ENCODE measurements at places on chromosomes 5 and 9.

DNA sequence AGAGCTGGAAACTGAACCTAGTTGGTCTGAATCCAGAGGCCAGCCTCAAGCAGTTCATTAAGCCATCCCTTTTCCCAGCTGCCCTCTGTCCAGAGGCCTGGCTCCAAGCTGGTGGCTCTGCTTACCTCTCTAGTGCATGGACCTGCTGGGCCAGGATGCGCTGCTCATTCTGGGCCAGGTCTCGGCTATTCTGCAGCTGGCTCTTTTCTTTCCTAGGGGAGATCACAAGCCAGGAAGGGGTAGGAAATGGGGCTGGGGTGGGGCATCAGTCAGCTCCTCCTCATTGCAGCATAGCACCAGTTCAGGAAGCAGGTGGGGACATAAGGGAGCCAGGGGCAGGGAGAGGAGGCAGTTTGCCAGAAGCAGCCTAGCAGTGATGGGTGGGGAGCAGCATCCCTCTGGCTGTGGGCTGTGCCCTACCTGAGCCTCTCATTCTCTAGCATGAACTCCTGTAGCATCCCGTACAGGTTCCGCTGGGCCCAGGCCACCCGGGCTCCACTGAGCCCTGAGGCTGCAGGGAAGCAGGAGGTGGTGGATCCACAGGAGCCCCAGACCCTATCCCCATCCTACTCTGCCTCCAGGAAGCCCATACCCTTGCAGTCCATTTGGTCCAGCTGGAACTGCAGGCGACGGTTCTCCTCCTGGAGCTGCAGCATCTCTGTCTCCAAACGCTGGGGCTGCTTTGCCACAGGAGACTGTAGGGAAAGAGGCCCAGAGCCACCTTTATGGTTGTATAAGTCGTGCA, 5.2 kb downstream of the KIF12 start:
- no peak for DNase-seq

DNA sequence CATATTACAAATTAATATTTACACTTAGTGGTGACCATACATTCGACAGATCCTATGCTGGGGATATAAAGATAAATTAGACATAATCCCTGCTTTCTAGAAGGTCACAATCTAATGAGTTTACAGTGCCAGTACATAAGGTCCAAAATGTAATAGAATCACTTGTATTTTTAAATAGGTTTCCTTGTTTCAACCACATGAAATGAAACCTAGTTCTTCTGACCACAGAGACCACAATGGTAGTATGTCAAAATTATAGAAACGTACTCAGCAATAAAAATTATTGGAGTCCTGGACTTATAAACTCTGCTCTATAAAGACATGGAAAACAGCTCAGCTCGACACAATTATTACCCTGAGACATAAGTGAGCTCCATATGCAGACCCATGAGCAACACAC, 444.3 kb downstream of the SPOCK1 start:
- no peak for DNase-seq

- DNase-seq, result no peak
Measured at GRCh38 chr9:126205265-126205664, 121.4 kb upstream of the MVB12B start.

- DNase-seq, result no peak
Measured at GRCh38 chr5:57592236-57592635, 109.6 kb upstream of the ACTBL2 start.

- no peak for DNase-seq
Measured at GRCh38 chr9:462121-462520, 247.5 kb downstream of the DOCK8 start.

DNA sequence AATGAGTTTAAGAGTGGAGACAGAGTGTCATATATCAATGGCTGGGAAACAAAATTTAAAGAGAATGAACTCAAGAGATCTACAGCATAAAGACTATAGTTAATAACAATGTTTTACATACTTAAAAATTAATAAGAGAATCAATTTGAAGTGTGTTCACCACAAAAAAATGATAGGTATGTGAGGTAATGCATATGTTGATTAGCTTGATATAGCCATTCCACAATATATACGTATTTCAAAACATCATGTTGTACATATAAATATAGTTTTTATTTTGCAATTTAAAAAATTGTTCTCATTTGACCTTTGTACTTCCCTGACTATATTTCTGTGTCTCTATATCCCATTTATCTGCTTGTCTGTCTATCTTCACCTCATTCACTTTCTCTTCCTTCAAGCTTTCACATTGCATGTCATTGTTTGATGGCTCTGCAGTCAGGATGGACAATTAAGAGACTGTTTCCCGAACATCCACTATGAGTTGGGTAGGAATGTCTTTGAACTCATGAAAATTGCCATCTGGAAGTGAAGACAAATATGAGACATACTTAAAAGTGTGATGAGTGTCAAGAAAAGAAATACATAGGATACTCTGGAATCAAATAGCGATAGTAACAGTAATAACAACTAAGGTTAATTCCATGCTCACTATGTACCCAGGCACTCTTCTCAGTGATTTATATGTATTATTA, 359.9 kb upstream of the ACTBL2 start:
- no peak for DNase-seq

GRCh38 chr5:149265597-149265996, 6.1 kb upstream of the AFAP1L1 start:
- peak; percentile 81 for DNase-seq

All from GM03348 (cell line).